ENCODE measurements at places on chromosomes 4 and X. TPM values are rescaled to one million over a fixed set of nuclear protein-coding genes. Genes with fewer than 3 reads are reported as not detected.

Gene HSFX4
- total RNA-seq = not detected

- DNase-seq = peak; percentile 44
Observed at GRCh38 chr4:33080275-33080674, 2360.1 kb downstream of the PCDH7 start.

- peak; percentile 21 for DNase-seq
Observed at GRCh38 chrX:39242187-39242586, 440.9 kb downstream of the MID1IP1 start.

DNA sequence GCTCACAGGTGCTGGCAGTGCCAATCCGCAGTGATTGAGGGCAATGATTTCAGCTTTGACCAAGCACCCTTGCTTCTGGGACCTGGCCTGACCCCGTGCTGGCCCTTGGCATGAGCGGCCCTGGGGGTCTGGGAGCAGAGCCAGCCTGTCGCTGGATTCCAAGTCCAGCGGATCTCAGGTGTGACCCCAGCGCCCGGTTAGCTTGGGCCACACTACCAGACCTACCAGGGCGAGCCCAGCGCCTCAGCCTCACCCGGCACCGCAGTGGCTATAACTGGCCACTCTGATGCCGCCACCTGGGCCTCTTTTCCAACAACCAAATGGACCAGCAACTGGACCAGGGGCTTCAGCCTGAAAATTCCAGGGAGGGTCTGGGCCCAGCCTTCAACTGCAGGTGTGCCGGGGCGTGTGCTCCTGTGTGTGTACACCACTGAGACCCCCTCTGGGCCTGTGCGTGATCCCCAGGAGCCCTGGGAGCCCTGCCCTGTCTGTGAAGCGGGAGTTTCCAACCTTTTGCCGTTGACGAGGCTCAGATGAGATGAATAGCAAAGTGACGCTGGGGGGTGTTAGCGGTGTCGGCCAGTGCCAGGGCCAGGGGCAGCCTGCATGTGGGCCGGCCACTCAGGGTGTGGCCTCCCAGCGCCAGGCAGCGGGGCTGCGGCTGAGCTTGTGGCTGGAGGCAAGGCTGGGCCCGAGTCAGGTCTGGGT, 658 bp downstream of the SH3TC1 start:
- DNase-seq = no peak

GRCh38 chr4:5224340-5224739, 173.1 kb downstream of the STK32B start:
- no peak for DNase-seq

- DNase-seq = no peak
Observed at GRCh38 chr4:58070726-58071125, 960.5 kb upstream of the IGFBP7 start.

Gene S100G
- total RNA-seq = not detected

GRCh38 chrX:30888526-30889146, 418 bp downstream of the TAB3 start:
- DNase-seq = peak; percentile 38

Gene PRDM5
- total RNA-seq = 18.7 TPM

- peak; percentile 21 for DNase-seq
Observed at GRCh38 chr4:38241541-38241940, 281.3 kb downstream of the PTTG2 start.

- DNase-seq = no peak
Observed at GRCh38 chrX:42869659-42870476, 91.9 kb upstream of the PPP1R2C start.

Gene POLN
- 1.8 TPM for total RNA-seq

- DNase-seq = no peak
Observed at GRCh38 chr4:158163941-158164767, 8.7 kb downstream of the GASK1B start.

DNA sequence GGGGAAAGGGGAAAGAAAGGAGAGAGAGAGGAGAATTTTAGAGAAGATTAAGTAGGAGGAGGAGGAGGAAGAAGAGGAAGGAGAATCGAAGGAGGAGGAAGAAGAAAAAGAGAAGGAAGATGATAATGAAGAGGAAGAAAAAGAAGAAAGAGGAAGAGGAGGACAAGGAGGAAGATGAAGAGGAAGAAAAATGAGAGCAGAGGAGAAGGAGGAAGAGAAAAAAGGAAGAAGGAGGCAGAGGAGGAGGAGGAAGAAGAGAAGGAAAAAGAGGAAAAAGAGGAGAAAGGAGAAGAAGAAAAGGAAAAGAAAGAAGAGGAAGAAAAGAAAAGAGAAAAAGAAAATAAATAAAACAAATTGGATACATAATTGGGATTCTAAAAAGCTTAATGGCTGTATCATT, 181.4 kb downstream of the ARHGAP6 start:
- DNase-seq = no peak

DNA sequence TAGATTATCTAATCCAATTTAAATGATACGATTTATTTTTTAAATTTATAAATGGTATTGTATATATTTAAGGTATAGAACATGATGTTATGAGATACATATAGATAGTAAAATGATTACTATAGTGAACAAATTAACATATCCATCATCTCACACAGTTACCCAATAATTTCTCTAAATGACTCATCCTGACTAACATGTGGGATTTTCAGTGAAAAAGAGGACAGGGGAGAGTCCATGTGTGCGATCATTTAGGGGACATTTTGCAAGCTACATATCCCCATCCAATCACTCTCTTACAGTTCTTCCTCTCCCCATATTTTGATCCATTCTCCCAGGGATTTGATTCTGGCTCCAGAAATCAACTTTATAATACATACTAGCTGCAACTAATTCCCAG, 88.2 kb downstream of the ABCB7 start:
- DNase-seq = peak; percentile 6
